ENCODE measurements at places on chromosomes 13 and 19.

GRCh38 chr13:106681536-106681935 is 113.6 kb upstream of the ARGLU1 start:
- DNase-seq: no peak

DNA sequence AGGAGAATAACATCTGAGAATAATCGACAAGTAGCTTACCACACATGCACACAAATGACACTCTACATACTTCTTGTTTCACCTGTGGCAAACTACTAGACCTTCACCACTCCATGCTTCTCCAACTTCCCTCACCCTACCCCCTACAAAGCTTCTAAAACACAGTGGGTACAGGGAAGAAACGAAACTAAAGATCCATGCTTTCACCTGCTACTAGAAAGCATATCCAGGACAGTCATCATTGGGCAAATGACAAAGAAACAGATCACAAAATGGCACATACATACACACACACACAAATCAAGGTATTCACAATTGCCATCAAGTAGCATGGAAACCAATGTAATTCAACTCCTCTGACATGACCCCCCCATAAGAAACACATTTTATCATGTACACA is 10.6 kb downstream of the BRD4 start:
- DNase-seq: no peak

DNA sequence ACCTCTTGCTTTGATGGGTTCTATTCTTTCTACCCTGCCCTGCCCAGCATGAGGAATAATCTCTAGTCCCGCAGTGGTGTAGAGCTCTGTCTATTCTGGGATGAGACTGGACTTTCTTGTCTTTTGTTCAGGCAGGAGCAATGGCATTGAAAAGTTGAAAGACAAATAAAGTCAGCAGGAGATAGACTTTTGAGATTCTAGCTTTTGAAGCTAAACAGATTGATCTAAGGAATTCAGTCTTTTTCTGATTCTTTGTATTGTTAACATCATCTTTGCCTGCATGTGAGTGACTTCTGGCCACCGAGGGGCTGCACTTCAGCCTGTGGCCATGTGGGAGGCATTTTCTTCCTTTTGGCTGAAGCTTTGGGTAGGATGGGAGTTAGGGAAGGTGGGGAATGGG is 132.4 kb downstream of the MRPL57 start:
- DNase-seq: no peak

- DNase-seq: no peak
These were observed 4.9 kb downstream of the CSNK1G2 start for GRCh38 chr19:1945899-1946298.

DNA sequence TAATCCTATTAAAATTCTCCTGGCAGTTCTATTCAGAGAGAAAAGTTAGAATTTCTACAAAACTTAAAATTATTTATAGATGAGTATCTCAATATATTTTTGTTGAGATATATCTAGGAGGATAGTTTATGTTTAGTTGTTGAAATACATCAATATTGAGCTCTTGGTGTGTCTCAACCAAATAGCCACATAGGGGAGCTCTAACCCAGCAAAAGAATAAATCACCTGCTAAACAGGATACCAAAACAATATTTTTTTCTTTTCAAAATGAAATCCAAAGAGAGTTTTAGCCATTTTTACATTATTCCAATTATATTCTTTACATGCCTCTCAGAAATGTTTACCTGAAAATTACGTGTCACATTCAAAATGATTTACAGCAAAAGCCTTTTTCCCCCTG is 954.7 kb downstream of the SLITRK6 start:
- no peak for DNase-seq

DNA sequence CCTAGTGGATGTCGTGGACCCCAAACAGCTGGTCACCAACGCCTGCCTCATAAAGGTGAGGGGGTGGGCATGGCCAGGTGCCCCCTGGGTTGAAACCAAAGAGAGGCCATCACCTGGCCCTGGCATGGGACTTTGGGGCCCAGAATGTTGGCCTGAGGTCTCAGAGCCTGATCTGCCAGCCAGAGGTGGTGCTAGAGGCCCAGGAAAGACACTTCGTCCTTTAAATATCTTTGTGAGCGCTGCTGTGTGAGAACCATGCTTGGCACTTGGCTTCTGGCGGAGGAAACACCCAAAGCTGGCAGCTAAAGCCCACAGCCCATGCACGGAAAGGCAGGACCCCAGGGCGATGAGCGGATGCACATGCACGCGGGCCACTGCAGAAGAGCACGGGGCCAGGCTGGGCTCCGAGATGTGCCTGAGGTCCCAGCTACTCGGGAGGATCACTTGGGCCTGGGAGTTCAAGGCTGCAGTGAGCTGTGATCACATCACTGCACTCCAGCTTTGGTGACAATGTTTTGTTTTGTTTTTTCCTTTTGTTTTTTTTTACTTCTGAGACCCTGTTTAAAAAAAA is 4.3 kb upstream of the ADM5 start:
- DNase-seq: no peak

DNA sequence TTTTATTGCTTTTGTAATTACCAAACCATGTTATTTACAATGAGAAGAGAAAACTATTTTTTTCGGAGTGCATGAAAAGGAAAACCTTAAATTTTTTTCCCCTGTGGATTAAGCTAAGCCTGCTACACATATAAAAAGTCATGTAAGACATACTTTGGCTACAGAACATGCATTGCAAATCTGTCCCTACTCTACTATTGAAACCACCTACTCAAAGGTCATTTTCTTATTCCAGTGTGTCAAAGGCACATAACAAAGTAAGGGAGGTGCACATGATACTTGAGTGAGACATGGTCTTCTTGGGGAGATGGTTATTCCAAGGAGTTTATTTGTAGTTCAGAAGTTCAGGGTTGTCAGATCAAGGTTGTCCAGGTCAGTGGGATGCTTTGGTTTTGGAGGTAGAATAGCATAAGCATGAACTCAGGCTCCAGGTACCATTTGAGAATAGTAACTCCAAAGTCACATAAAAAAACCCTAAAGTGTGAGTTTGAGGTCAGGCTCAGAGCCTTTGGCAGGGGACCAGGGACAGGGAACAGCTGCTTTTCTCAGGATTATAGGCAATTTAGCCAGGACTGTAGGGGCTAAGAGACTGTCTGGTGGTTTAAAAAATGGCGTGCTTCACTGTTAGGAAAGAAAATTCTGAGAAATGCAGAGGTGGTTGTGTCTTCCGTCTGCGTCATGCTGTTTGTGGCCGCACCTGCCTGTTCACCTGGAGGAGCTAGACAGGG is 15.4 kb downstream of the FARP1 start:
- no peak for DNase-seq

DNA sequence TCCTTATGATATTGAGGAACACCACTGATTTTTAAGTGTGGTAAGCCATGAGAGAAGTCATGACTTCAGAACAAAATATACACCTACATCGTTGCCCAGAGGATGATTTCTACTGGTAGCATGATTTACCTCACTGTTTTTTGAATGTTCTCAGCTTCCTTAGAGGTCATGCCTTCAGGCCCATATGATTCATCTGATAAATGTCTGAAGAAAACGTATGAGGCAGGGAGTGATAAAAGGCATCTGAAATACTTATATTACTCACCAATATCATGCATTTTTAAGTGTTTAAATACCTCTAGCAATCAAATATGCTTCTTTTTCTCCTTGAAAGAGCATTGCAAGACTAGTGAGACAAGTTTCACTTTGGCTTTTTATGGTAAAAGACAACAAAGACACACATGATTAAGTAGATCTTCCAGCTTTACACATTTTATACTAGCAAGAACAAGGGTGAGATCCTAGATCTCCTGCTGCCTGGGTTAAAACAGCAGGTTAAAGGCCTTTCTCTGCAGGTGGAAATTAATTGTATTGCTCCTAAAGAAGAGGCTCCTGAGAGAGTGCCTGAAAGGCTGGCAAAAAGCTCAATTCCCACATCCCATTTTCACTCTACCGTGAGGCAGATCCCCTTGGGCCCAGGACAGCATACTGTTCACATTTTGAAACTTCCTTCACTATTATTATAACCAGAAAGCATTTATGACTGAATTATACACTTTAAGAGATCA is 432.4 kb downstream of the SLITRK1 start:
- no peak for DNase-seq

DNA sequence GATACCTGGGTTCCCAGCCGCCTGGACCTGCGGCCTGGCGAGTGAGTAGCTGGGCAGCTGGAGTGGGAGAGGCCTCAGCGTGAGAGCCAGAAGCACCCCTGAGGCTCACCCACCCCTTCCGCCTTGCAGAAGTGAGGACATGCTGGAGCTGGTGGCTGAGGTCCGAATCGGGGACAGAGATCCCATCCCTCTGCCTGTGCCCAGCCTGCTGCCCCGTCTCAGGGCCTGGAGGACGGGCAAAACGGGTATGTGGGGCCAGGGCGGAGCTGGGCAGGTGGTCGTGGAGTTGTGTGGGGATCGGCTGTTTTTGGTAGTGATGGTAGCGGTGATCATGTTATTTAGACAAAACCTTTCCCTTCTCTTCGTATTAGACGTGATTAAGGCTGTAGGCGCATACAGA is 4.6 kb downstream of the SCAF1 start:
- DNase-seq: no peak

Measured in activated CD4-positive, alpha-beta T cell treated with anti-CD3 and anti-CD28 coated beads, Interleukin-2, amount 50 U/mL, for 24 hours (primary cell).